ENCODE measurements at places on chromosomes 1 and 21.

- no peak for DNase-seq
Measured at GRCh38 chr21:46065914-46066551, 31.9 kb upstream of the COL6A2 start.

DNA sequence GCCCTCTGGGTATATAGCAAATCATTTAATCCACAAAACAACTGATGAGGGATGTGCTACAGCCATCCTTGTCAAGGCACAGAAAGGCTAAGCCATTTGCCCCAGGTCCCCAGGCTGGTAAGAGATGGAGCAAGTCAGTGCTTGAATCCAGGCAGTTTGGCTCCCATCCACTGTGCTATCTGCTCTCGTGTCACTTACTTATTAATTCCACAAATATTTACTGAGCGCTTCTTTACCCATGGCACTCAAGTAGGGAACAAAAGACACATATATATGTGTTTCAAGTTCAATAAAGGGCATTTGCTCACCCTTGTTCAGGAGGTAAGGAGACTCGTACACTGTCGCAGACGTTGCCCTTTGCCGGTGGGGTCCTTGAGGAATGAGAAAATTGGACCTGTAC is 38.6 kb upstream of the MPZL1 start:
- no peak for DNase-seq

GRCh38 chr1:202263628-202264027 is 70.0 kb downstream of the LGR6 start:
- no peak for DNase-seq

DNA sequence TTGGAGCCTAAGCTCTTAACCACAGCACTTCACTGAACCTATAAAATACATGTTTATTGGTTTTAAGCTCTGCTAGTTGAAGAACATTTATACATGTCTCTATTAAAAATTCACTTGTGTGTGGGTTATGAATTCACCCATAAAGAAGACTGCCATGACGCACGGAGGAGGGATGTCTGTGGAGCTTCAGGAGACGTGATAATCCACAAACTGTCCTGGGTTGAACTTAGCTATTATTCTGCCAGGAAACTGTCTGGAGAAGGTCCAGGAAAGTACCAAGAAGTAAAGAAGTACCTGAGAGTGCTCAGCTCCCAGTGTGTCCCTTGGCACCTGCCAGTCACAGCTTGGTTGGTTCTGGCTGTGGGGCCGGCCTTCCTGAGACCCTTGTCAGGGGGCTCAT is 56.3 kb downstream of the DDR2 start:
- DNase-seq: no peak

- no peak for DNase-seq
Measured at GRCh38 chr21:18760247-18760646, 356.7 kb upstream of the TMPRSS15 start.

DNA sequence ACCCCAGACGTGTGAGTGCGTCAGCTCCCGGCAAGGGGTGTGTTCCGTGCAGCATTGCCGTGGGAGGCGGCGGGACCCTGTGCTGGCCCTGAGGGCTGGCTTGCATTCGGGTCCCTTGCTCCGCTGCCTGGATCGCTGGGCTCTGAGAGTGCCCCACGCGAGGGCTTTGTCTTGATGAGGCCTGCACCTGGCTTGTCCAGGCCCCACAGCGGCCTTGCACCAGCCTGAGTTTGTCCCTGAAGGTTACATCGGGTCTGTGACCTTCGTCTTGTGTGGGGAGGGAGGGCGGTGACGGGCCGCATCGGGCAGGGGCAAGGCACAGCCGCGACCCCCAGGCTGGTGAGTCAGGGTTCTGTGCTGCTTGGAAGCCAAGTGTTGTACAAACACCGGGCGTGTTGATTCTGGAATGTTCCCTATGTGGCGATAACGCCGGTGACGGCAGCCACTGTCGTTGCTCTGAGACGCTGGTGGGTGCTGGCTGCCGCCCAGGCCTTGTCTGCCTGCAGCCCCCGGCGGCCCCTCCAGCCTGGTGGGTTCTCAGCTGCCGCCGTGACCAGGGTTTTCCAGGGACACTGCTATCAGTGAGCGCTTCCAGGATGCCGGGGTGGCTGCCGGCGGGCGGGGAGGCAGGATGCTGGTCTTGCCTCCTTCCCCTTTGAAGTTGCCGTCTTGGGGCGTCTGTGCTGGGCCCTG is 42.9 kb downstream of the SLX9 start:
- no peak for DNase-seq

GRCh38 chr1:221606256-221606655 is 135.6 kb downstream of the DUSP10 start:
- no peak for DNase-seq

DNA sequence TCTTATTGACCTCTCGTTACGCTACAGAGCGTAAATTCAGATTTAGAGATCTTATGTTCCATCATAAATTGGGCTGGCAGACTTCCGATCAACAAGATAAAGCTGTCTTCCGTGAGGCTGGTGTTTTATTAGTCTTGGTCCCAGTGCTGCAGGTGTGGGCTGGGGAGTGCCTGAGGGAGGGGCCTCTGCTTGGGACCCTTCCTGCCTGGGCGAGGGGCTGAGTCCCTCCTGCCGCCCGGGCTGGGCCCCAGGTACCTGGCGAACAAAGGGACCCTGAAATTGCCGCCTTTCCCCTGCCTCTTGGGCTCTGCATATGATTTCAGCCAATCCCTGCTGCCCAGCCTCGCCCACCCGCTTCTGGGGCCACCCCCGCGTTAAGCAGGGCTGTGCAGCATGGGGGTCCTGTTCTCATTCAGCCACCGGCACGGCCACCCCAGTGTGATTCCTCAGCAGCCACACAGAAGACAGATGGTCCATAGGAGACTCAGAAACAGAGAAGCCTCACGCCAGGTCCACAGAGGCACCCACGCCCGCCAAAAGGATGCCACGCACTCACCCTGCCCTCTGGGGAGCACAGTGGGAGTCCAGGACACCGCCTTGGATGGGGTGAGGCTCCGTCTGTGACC is 6.1 kb upstream of the SAMD11 start:
- DNase-seq: no peak

- DNase-seq: no peak
Measured at GRCh38 chr21:15908187-15908586, 178.4 kb downstream of the USP25 start.

All from HCT116 (cell line).